Suppressor macrophage treated with lipopolysaccharide for 1 hour (primary cell): ENCODE measurements at places on chromosomes 7 and 10.

DNA sequence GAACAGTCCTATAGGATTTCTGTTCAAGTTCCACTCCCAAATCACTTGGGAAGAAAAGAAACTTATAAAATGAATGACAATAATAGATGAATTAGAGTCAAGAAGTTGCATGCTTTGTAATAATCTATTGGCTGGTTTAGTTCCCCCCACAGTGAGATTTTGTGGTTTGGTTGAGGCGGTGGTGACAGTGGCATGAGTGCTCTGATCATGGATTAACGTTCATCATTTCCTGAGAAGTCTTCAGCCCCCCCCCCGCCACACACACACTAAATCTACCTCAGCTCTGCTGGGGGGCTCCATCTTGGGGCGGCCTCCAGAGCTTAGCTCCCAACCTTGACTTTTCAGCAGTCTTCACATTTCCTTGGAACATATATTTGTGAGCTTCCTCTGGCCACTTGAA is 121.7 kb downstream of the ABCA13 start:
- no peak for DNase-seq

- DNase-seq = no peak
Measured at GRCh38 chr7:88280801-88281200, 25.9 kb downstream of the STEAP4 start.

DNA sequence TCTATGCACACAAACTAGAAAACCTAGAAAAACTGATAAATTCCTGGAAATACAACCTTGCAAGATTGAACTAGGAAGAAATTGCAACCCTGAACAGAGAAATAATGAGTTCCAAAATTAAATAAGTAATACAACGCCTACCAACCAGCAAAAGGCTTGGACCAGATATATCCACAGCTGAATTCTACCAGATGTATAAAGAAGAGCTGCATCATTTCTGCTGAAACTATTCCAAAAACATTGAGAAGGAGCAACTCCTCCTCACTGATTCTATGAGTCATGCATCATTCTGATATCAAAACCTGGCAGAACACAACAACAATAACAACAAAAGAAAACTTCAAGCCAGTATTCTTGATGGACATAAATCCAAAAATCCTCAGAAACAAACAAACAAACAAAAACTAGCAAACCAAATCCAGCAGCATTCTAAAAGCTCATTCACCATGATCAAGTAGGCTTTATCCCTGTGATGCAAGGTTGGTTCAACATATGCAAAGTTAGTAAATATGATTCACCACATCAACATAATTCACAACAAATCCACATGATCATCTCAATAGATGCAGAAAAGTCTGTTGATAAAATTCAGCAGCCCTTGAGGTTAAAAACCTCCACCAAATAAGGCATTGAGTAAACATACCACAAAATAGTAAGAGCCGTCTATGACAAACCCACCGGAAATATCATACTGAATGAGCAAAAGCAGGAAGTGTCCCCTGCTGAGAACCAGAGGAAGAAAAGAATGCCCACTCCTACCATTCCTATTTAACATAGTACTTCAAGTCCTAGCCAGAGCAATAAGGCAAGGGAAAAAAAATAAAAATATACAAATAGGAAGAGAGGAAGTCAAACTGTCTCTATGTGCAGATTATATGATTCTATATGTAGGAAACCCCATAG is 98.2 kb downstream of the PCDH15 start:
- no peak for DNase-seq

DNA sequence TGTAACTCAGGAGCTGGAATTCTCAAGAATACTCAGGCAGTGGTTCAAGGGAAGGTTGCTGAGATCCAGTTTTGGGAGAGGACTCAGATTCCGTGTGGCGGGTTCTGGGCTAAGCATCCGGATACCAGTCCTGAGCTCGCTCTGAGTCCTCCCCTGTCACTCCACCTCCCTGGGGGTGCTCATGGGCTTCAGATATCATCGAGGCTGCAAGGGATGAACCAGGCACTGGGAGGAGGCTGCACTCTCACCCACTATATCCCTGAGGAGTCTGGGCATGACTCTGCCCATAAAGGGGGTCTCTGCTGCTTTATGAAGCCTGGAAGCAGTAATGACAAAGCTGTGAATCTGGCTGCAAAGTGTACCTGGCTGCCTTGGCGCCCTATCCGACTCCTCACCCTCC is 188.5 kb downstream of the TNS3 start:
- no peak for DNase-seq

- no peak for DNase-seq
Measured at GRCh38 chr7:116218051-116218645, 7.8 kb downstream of the TES start.

- no peak for DNase-seq
Measured at GRCh38 chr10:130388746-130389145, 252.6 kb downstream of the GLRX3 start.
